ENCODE measurements at places on chromosomes 12 and 14.

DNA sequence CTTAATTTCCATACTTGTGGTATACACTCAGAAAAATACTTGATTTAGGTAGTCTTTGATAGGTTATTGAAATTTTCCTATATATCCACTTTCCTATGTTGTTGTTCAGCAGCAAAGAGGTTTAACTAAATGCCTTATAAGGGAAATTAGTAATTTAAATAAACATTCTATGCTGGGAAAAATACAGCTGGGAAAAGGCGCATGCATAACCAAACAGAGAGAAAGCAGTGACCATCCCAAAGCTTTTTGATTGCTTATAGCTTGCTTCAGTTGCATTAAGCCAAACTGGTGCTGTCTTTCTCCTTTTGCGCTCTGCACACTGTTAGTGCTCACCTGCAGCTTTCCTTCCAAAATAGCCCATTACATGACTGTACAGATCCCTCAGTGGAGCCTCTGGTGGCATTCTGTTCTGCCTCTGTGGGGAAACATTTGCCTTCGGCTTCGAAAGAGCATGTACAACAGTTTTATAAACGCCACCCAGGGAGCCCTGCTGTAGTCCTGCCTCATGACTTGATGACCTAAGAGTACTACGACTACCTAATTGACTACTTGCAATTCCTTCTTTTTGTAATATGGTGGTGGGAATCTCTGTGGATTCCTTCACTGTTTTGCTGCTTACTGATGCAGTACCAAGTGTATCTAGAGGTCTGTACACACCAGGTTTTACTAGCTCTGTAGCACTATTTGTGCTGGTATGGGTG, 120.8 kb downstream of the RALGAPA1 start:
- peaks cover 4% of the 10 kb centered on the region for H3K4me1 ChIP-seq
- peaks cover 12% of the 10 kb centered on the region for H3K36me3 ChIP-seq
- DNase-seq, result no peak
- no peak overlapping the region for H3K4me3 ChIP-seq
- H3K27ac ChIP-seq, result no peak overlapping the region
- H3K27me3 ChIP-seq, result no peaks in the 10 kb centered on the region

- H3K27ac ChIP-seq, result peak overlapping the region; percentile 95
- H3K4me1 ChIP-seq, result peaks cover 19% of the 10 kb centered on the region
- H3K27me3 ChIP-seq, result no peaks in the 10 kb centered on the region
- peaks cover 6% of the 10 kb centered on the region for H3K36me3 ChIP-seq
These were observed 76.5 kb upstream of the CLMN start for GRCh38 chr14:95396221-95396620.

- no peaks in the 10 kb centered on the region for H3K4me1 ChIP-seq
- no peak overlapping the region for H3K4me3 ChIP-seq
- DNase-seq, result no peak
- no peaks in the 10 kb centered on the region for H3K36me3 ChIP-seq
- H3K27me3 ChIP-seq, result no peaks in the 10 kb centered on the region
- no peak overlapping the region for H3K27ac ChIP-seq
These were observed 18.5 kb downstream of the GAS2L3 start for GRCh38 chr12:100591979-100592378.

- no peak for DNase-seq
These were observed 22.9 kb upstream of the EVL start for GRCh38 chr14:100042286-100042685.

DNA sequence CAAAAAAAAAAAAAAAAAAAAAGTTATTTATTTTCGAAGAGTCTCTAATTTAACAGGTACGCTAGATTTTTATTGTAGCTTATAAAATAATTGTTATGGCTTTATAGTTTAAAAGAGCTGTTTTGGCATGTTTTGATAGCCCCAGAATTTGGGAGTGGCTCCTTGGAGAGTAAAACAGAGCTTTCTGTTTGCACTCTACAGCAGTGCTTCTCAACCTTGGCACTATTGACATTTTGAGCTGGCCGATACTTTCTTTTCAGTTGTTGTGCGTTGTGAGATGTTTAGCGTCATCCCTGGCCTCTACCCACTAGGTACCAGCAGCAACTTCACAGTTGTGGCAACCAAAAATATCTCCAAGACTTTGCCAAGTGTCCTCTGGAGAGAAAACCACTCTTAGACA, 30.6 kb downstream of the PLBD1 start:
- H3K27ac ChIP-seq, result no peak overlapping the region
- no peak for DNase-seq
- H3K4me1 ChIP-seq, result peaks cover 5% of the 10 kb centered on the region
- no peaks in the 10 kb centered on the region for H3K27me3 ChIP-seq
- peaks cover 4% of the 10 kb centered on the region for H3K36me3 ChIP-seq

DNA sequence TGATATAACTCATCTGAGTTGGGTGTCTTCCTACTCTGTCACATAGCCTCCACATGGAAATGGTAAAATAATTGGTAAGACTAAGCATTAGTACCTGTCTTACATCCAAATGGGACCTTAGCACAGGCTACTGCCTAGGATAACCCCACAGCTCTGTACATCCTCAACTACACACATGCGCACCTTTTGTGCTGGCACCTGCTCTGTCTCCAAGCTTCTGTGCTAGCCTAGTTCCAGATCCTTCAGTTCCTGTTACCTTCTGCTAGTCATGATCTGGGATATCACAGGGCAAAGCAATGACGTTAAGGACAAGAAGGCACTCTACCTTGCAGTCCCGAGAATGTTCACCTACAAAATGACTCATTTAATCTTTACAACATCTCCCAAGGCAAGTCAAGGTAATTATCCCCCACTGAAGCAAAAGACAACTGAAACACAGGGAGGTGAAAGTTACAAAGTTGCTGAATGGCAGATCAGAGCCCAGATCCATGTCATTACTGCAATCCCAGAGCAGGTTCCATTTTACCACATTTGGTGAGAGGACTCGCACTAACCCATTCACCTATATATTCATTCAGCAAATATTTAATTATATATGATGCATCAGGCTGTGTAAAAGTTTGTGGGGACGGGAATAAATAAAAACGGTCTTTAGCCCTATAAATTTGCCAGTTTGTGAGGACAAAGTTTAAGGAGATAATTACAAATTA, 61.7 kb downstream of the PPM1H start:
- H3K27ac ChIP-seq, result no peak overlapping the region
- H3K4me3 ChIP-seq, result no peak overlapping the region
- no peaks in the 10 kb centered on the region for H3K36me3 ChIP-seq

- no peak overlapping the region for H3K27ac ChIP-seq
- DNase-seq, result no peak
- no peaks in the 10 kb centered on the region for H3K4me1 ChIP-seq
- H3K27me3 ChIP-seq, result no peaks in the 10 kb centered on the region
- H3K36me3 ChIP-seq, result no peaks in the 10 kb centered on the region
These were observed 308.0 kb downstream of the SLC6A15 start for GRCh38 chr12:84604551-84604950.

- H3K27ac ChIP-seq, result peak overlapping the region; percentile 32
- no peak overlapping the region for H3K4me3 ChIP-seq
- H3K36me3 ChIP-seq, result no peaks in the 10 kb centered on the region
- peaks cover 3% of the 10 kb centered on the region for H3K4me1 ChIP-seq
- DNase-seq, result no peak
- H3K27me3 ChIP-seq, result no peaks in the 10 kb centered on the region
These were observed 85.5 kb upstream of the HECTD1 start for GRCh38 chr14:31292937-31293616.

DNA sequence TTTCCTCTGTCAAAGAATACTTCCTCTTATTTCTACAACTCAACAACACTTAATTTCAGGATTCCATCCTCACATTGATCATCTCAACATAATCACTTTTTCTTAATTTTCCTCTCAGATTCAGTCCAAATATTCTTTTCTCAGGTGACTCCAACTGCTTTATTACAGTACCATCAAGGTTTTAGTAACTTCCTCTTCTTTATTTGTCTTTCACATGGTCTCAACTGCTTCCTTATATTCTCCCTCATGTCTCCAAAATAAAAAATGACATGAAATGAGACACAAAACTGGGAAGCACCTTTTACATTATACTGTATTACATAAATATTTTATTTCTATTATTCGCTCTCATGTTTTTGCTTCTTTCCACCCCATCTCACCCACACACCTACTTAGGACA, 55.5 kb downstream of the PPP2R5E start:
- no peak overlapping the region for H3K27ac ChIP-seq
- no peak for DNase-seq
- no peaks in the 10 kb centered on the region for H3K27me3 ChIP-seq
- H3K4me3 ChIP-seq, result no peak overlapping the region
- H3K36me3 ChIP-seq, result peaks cover 11% of the 10 kb centered on the region

DNA sequence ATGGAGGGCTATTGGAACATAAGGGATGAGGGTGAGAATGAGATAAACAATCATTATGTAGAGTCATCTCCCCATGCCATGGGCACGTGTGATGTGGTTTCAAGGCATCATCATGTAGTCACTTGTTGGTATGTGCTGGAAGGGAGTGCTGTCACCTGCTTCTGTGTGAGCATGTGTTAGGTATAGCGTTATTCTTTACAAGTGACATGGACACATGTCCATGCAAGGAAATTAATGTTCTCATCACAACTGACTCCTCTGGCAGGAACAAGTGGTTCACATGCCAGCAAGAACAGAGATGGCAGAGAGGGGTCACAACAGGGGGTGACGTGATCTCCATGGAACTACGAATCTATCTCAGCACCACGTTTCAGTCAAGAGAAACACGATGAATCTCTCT, 815.8 kb downstream of the BCL11B start:
- H3K4me3 ChIP-seq, result no peak overlapping the region
- no peaks in the 10 kb centered on the region for H3K27me3 ChIP-seq
- H3K4me1 ChIP-seq, result no peaks in the 10 kb centered on the region
- no peak for DNase-seq

GRCh38 chr14:47507861-47508260, 167.5 kb downstream of the MDGA2 start:
- H3K27ac ChIP-seq, result no peak overlapping the region
- H3K36me3 ChIP-seq, result no peaks in the 10 kb centered on the region
- no peaks in the 10 kb centered on the region for H3K4me1 ChIP-seq
- DNase-seq, result no peak
- H3K4me3 ChIP-seq, result no peak overlapping the region

GRCh38 chr14:55180006-55180405, 11.4 kb downstream of the DLGAP5 start:
- H3K4me1 ChIP-seq, result peaks cover 4% of the 10 kb centered on the region
- H3K27ac ChIP-seq, result no peak overlapping the region
- no peaks in the 10 kb centered on the region for H3K36me3 ChIP-seq
- H3K4me3 ChIP-seq, result no peak overlapping the region

DNA sequence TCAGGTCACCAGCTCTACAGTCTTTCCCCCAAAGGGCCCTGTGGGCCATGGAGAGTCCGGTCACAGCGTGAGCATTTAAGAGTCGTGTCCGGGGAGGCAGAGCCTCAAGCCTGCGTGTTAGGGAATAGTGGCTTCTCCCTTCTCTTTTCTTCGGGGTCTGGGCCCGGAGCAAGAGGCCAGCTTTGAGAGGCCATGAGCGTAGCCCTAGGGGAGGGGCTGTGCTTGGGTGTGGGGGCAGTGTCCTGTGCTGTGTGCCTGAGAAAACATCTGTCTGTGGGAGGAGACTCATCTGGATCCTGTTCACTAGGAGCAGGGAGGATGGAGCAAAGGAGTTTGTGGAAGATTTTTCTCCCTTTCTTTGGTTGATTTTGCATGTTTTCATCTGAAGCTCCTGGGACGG, 5.3 kb downstream of the LRP1-AS start:
- H3K4me1 ChIP-seq, result no peaks in the 10 kb centered on the region
- H3K27ac ChIP-seq, result no peak overlapping the region
- peaks cover 3% of the 10 kb centered on the region for H3K27me3 ChIP-seq
- no peak for DNase-seq
- no peak overlapping the region for H3K4me3 ChIP-seq

DNA sequence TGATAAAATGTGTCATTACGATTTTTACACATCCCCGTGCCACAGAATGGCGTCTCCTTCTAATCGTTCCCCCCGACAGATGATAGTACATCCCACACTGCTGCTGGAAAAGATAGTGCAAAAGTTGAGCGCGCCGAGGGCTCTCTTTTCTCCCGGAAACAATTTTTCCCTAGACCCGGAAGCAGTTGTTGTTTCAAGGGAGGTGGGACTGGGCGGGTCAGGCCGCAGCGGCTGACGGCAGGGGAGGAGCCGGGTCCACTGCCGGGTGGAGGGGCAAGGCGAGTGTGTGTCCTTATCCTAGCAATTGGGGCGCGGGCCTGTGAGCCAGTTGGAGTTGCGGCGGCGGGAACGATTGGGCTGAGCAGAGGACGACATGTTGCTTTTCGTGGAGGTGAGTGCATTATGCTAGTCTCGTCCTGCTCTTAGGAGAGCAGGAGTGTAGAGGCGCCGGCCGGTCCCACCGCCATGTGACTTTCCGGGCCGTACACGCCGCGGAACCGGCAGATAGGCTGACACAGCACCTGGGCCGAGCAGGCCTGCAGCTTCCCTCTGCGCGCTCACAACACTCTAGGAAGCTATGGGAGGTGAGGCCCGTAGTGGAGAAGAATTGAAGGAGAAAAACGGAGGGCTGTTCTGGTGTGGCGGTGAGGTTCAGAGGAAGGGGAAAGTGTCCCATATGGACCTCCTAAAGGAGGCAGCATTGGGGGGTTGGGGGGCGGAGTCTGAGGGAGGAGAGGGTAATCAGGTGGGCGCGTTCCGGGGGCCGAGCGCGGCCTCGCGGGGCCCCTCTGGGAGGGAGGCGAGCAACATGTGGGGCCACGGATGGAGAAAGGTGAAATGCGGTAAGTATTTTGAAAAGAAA, at the start of gene LARP4:
Gene LARP4, plus strand, starts transcription at position 248 of the 862 bp plus-strand sequence. Its CDS starts 126 bp downstream, at position 374.
- H3K27ac ChIP-seq, result peak within 1 kb of the TSS; percentile 88
- peak within 1 kb of the TSS; percentile 91 for H3K4me3 ChIP-seq
- peaks cover 5% of the 10 kb centered on the region for H3K36me3 ChIP-seq
- DNase-seq, result peak; percentile 83
- H3K4me1 ChIP-seq, result peaks cover 13% of the 10 kb centered on the region

- H3K27ac ChIP-seq, result no peak overlapping the region
- no peaks in the 10 kb centered on the region for H3K4me1 ChIP-seq
- no peak overlapping the region for H3K4me3 ChIP-seq
- peaks cover 7% of the 10 kb centered on the region for H3K27me3 ChIP-seq
- DNase-seq, result no peak
- peaks cover 16% of the 10 kb centered on the region for H3K36me3 ChIP-seq
These were observed 105.0 kb downstream of the CMKLR1 start for GRCh38 chr12:108234158-108234557.

GRCh38 chr12:27711967-27712366, 1.3 kb downstream of the MRPS35 start:
- H3K4me1 ChIP-seq, result peaks cover 21% of the 10 kb centered on the region
- H3K27ac ChIP-seq, result peak overlapping the region; percentile 95
- H3K4me3 ChIP-seq, result peak overlapping the region; percentile 15
- DNase-seq, result no peak
- H3K36me3 ChIP-seq, result peaks cover 3% of the 10 kb centered on the region
- H3K27me3 ChIP-seq, result no peaks in the 10 kb centered on the region

- H3K4me3 ChIP-seq, result no peak overlapping the region
- no peaks in the 10 kb centered on the region for H3K27me3 ChIP-seq
- no peak for DNase-seq
- H3K36me3 ChIP-seq, result no peaks in the 10 kb centered on the region
- no peaks in the 10 kb centered on the region for H3K4me1 ChIP-seq
These were observed 309.6 kb downstream of the LRFN5 start for GRCh38 chr14:41916313-41916712.
